Stimulated activated CD4-positive, alpha-beta T cell treated with anti-CD3 and anti-CD28 coated beads, TNF-alpha, amount 100 ng/mL, for 4 hours (primary cell): ENCODE measurements at places on chromosomes 3 and 15.

- DNase-seq: no peak
These were observed 70.0 kb downstream of the IQGAP1 start for GRCh38 chr15:90458061-90458460.

- DNase-seq: no peak
These were observed 10.8 kb downstream of the EIF2AK4 start for GRCh38 chr15:39944726-39945125.

DNA sequence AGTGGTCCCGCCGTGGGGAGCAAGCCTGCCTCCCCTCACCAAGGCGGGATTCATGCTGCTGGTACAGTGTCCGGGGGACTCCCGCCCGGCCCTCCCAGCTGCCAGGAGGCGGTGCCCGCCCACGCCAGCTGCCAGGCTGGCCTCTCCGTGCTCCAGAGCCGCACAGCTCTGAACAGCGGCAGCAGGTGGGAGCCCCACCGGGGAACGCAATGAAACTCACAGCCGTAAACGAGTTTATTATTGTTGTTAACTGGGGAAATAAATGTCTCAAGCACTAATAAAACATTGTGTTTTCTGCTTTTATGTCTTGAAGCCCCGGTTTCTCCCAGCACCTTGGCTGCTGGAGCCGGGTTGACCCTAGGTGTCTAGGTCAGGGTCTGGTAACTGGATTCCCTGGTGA, 317.7 kb upstream of the TLE3 start:
- DNase-seq: no peak

DNA sequence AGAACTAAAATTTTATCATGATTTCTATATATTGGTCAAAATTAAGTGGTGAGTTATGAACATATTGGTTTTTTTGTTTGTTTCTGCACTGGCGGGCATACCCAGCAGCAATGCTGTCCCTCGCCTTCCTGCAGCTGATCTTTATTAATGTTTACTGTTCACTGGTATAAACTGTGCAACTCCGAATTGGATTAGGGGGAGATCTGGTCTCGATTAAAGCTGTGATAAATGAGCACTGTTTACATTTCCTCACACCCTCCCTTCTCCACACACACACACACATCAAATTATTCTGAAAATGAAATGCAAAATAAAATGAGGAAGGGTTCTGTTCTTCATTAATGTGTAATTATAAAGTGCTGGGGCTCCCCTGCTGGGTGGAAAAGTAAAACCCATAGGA, 48.5 kb upstream of the DAZL start:
- no peak for DNase-seq
